ENCODE measurements at places on chromosomes 6 and 20.

GRCh38 chr6:165573671-165574070 is 89.4 kb downstream of the PDE10A start:
- DNase-seq, result peak; percentile 64

DNA sequence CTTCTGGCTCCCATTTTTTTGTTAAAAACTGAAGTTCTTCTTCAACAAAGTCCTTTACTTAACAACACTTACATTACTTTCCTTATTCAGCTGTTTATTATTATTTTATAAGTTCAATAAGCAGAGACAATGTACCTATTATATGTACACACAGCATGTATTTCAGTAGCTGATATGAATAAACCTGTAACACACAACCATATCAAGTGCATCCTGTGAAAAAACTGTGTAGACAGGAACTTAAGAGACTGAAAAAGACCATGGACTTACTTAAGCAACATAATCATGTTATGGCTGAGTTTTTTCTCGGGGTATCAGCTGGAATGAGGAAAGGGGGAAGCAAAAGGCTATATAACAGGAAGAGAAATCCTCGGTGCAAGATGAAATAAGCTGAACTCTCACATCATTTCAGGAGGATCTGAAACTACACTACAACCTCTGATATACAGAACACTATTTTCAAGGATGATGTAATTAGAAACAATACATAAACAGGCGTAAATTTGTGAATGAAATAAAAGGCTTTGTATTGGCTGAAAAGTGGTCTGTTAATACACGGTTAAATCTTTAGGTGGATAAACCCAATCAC is 70.9 kb downstream of the REV3L start:
- DNase-seq, result no peak

DNA sequence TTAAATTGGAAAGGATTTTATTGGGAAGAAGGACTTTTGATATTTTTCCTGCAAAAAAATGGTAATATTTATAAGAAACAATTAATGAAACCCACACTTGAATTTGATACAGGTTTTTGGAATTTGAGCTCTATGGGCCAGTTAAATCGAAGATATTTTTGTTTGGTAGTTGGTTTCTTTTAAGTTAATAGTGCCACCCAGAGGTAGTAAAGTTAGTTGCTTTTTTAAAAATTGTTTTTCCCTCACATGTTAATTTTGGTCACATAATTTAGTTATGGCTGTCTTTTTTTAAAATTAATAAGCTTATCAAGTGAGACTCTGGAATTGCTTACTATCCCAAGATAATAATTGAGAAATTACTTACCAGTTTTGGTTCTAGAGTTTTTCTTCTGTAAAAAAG is 7.1 kb downstream of the PRIM2 start:
- no peak for DNase-seq

GRCh38 chr20:57995381-57995977 is 233.0 kb downstream of the ANKRD60 start:
- no peak for DNase-seq

GRCh38 chr6:131001111-131001736 is 61.8 kb downstream of the EPB41L2 start:
- no peak for DNase-seq

- DNase-seq, result no peak
Measured at GRCh38 chr20:47244451-47244850, 112.0 kb downstream of the ZMYND8 start.

- DNase-seq, result no peak
Measured at GRCh38 chr20:3276680-3277015, 37.7 kb upstream of the SLC4A11 start.

DNA sequence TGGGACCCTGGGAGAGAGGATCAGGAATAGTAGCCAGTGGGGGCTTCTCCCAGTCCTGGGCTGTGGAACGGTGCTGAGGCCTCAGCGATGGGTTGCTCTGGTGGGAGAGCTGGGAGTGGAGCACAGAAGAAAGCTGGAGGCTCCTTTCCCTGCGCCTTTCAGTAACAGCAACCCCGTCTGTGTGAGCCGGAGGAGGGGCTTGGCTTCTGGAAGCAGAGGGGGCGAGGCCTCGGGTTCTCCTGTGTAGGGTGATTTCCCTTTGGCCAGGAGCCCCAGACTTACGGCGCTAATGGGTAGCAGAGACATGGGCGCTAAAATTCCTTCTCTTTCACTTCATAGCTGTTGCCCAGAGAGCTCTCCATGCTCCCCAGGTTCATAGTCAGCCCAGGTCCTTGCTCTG is 55.0 kb downstream of the DAAM2 start:
- DNase-seq, result peak; percentile 74

- DNase-seq, result no peak
Measured at GRCh38 chr6:53244399-53244931, 95.8 kb upstream of the GCM1 start.

DNA sequence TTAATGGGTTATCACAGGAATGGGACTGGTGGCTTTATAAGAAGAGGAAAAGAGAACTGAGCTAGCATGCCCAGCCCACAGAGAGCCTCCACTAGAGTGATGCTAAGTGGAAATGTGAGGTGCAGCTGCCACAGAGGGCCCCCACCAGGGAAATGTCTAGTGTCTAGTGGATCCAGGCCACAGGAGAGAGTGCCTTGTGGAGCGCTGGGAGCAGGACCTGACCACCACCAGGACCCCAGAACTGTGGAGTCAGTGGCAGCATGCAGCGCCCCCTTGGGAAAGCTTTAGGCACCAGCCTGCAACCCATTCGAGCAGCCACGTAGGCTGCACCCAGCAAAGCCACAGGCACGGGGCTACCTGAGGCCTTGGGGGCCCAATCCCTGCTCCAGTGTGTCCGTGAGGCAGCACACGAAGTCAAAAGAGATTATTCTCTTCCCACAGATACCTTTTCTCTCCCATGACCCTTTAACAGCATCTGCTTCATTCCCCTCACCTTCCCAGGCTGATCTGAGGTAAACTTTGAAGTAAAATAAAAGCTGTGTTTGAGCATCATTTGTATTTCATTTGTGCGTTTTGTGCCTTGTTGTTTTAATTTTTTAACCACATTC is 4.4 kb downstream of the HLA-E start:
- no peak for DNase-seq

- peak; percentile 55 for DNase-seq
Measured at GRCh38 chr20:39885975-39886649, 802.9 kb downstream of the MAFB start.

- no peak for DNase-seq
Measured at GRCh38 chr6:129510950-129511349, 199.0 kb downstream of the ARHGAP18 start.

- no peak for DNase-seq
Measured at GRCh38 chr20:8209061-8209460, 77.0 kb downstream of the PLCB1 start.

DNA sequence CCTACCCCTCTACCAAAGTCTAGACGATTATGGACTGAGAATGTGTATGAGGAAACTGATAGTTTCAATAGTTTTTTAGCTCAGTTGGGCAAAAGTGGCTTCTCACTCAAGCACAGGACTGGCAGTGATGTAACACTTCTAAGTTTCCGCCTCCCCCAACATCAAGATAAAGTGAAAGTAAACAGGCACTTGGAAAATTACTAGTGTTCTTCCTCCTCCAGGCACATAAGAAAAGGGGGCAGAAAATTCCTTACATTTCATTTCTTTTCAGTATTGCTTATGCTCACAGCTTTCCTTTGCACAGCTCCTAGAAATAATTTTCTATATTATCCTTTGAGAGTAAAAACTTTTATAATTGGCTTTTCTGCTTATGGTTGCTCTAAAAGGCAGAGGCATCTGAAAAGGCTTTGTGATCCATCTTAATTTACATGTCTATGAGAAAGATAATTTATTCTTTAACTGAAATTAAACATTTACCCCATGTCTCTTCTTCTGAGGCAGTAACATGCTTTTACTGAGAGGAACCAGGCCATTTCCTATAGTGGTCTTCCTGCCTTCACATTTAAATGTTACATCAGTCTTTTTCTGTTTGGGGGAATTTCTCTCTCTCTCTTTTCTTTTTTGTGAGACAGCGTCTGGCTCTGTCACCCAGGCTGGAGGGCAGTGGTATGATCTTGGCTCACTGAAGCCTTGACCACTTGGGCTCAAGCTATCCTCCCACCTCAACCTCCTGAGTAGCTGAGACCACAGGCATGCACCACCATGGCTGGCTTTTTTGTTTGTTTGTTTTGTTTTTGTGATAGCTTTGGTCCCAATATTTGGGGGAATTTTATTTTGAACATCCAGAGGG is 65.0 kb upstream of the EEF1A1 start:
- peak; percentile 49 for DNase-seq

All from femur (tissue), 1 donor.